ENCODE measurements at places on chromosomes 1 and 21. TPM values are rescaled to one million over a fixed set of nuclear protein-coding genes. Genes with fewer than 3 reads are reported as not detected.

FAM151A gene
- not detected for total RNA-seq

DNA sequence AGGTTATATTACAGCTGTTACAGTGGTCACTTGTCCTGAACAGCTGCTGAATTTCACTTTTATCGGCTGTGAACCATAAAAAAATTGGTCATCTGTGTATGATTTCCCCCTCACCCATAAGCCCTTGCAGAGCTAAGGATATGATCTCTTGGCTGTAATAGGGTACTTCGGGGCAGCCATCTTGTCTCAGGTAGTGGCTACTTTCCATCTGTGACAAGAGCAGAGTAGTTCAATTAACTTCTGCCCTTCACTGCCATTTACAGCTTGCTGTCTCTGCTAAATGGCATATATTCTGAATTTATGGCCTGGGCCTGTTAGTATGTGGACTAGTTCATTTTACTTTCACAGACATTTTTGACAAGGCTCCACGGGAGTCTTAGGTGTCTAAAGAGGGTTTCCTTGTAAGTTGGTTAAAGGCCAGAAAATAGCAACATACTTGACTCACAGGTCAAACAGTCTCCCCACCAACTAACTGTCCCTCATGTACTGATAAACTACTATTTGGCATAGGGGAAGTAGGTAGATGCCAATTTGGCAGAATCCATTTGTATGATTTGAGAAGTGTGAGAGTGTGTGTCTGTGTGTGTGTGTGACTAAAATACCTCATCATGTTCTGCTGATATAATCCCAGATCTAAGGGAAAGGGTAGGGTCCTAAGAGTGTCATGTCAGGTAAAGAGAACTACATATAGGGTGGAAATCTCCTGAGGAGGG lies 151.6 kb downstream of the KCTD3 start:
- DNase-seq, result no peak

GRCh38 chr1:12601700-12602658 lies 16.0 kb downstream of the DHRS3 start:
- no peak for DNase-seq

PIK3R3 gene
- 10.9 TPM for total RNA-seq

- DNase-seq, result no peak
These were observed 9.8 kb downstream of the TEX38 start for GRCh38 chr1:46681333-46682034.

GRCh38 chr1:26750428-26750827 lies 37.3 kb upstream of the PIGV start:
- DNase-seq, result no peak

MTF2 gene
- total RNA-seq, result 19.5 TPM
